Fibroblast of villous mesenchyme (primary cell): ENCODE measurements at places on chromosomes 5 and 9. TPM values are rescaled to one million over a fixed set of nuclear protein-coding genes. Genes with fewer than 3 reads are reported as not detected.

Gene ZNF454
- under 0.01 and 0.43 TPM in 2 replicates for total RNA-seq

Gene GPX8
- total RNA-seq, result 133 and 182 TPM in 2 replicates

Gene SHOC1
- under 0.01 TPM in 1 of 2 replicates, not detected in the other for total RNA-seq

Gene FAM219A
- total RNA-seq, result 9.3 and 9.9 TPM in 2 replicates

Gene SARDH
- total RNA-seq, result 5.5 and 6.0 TPM in 2 replicates

Gene TBC1D9B
- total RNA-seq, result 70.0 and 93.1 TPM in 2 replicates

Gene WHRN
- 1.3 and 1.6 TPM in 2 replicates for total RNA-seq

Gene SOX30
- total RNA-seq, result under 0.01 TPM in 1 of 2 replicates, not detected in the other
